ENCODE measurements at places on chromosomes 2 and 18.

- DNase-seq = no peak
Measured at GRCh38 chr2:127771756-127772155, 39.2 kb downstream of the WDR33 start.

DNA sequence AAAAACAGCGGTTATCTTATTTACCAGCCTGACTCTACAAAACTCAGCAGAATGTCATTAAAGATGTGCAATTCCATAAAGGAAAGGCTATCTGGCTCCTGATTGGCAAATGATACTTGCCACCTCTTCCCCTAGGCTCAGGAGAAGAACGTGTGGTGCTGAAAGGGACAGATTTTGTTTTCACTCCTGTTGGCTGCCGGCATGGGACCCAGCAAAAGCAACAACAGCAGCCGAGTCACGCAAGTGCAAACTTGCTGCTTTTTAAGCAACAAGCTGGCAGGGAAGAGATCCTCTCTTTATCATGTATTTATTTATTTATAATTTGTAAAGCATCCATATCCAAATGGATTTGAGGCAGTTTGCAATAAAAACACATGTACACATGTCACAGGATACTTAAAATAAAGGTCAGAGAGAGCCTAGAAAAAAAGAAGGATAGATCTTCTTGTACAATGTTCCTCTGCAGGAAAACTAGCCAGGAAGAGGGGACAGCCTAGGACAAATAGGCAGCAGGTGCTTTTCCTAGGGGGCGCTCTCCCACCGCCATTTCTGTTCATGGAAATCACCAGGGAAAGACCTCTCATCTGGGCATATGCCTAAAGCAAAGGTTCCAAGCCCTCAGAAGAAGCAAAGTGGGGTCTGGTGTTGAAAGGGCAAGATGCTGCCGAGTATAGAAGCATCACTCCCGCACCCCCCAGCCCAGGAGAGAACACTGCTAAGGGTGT lies 799.3 kb downstream of the BCL11A start:
- DNase-seq = no peak

DNA sequence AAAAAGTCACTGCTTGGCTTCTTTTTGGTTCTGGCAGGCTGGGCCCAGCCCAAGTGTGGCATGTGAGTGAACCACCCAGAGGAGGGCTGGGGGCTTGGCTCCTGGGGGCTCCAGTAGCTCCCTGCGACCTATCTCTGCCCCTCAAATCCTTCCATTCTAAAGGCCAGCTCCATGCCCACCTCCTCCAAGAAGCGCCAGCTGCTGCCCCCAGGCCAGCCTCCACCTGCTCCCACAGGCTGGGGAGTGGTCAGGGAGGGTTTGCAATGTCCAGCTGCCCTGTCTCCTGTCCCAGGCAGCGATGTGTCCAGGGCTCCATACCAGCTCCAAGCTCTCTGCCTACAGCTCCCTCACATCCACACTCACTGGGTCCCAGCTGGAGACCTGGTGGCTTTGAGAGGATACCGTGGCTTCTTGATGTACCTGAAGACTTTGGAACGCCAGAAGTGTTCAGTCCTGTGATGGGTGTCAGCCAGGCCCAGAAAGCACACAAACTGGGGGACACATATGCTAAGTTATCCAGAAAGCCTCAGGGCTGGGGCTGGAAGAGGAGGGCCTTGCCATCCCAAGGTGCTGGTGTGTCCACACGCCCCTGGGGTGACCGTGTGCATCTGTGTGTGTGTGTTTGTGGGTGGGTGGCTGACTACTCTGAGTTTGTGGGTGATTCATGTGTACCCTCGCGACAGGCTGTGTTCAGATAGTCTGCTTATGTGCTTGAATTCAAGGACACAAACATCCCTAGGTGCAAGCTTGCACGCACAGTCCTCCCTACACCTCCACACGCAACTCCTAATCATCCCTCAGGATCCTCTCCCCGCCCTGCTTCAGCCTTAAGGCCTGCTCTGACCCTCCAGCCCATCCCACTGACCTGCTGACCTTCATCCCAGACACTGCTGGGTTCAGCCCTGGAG lies 33.4 kb downstream of the ZFP36L2 start:
- DNase-seq = peak; percentile 39

DNA sequence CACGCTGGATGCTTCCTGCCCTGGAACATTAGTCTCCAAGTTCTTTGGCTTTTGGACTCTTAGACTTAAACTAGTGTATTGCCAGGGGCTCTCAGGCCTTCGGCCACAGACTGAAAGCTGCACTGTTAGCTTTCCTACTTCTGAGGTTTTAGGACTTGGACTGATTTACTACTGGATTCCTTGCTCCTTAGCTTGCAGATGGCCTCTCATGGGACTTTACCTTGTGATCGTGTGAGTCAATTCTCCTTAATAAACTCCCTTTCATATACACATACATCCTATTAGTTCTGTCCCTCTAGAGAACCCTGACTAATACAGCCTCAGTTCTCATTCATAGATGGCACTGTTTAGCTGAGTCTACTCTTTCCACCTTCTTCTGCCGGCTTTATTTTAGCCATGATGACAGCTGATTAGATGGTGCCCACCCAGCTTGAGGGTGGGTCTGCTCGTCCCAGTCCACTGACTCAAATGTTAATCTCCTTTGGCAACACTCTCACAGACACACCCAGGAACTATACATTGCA lies 389.1 kb downstream of the NYAP2 start:
- no peak for DNase-seq

DNA sequence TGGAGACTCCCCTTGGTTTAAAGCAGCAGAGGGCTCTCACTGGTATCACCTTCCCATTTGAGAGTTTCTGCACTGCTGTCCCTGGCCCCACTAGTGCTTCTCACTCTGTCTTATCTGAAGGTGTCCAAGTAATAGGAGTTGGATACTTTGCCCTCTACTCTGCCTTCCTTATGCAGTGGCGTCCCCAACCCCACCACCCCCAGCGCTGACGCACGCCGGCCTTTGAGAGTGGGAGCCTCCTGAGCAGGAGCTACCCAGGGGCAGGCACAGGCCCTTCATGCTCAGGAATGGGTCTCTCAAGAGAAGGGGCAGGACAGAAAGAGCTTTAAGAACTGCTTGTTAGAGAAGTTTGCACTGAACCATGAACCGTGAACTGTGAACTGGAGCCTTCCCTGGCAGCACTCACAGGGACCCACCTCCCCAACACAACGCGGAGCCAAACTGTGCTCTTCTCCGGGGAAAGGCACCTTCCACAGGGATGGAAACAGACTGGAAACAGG lies 3.3 kb downstream of the CIB4 start:
- no peak for DNase-seq

DNA sequence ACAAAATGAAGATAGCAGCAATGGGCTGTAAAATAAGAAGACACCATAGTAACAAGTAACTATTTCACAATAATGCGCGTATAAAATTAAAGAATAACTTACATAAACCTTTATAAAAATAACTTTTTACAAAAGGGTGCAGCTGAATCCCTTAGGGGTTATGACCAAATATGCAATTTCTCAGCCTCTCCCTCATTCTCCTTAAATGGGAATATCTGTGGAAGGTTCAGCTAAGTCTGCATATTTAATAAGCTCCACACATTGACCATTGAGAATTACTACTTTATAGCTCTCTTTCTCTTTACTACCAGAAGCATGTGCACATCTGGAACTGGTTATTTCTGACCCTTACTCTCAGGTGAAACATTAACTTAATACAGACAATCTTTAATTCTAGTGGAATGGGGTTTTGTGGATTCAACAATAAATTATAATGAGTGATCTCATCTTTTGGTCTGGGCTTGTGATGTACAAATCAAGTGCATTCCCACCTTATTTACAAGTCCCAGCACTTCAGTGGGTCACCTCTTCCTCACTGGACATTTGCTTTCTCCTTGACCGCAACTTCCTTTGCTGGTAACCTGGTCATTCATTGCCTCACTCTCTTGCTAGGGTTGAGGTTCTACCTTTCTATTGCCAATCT lies 15.7 kb downstream of the ARHGAP15 start:
- no peak for DNase-seq

GRCh38 chr2:227228061-227228667 lies 63.7 kb downstream of the COL4A3 start:
- no peak for DNase-seq

DNA sequence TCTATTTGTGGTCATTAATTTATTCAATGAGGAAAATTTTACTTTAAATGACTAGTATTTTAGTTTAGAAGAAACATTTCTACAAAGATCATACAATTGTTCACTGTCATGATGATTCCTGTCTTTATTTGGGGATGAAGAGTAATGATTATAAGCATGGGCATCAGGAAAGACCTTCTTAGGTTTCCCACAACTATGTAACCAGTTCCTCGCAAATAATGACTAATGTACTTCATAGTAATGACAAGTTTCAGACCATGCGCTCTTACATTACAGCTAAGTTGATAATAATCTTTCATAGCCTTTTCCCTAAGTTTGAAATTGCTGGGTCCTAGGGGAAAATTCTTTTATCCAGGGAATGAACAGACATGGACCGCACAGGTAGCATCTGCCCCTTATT lies 90.5 kb downstream of the MYO5B start:
- DNase-seq = no peak

GRCh38 chr18:49698525-49699025 lies 114.8 kb downstream of the ACAA2 start:
- DNase-seq = no peak

- peak; percentile 10 for DNase-seq
Measured at GRCh38 chr2:203533676-203534591, 1.2 kb downstream of the RAPH1 start.

DNA sequence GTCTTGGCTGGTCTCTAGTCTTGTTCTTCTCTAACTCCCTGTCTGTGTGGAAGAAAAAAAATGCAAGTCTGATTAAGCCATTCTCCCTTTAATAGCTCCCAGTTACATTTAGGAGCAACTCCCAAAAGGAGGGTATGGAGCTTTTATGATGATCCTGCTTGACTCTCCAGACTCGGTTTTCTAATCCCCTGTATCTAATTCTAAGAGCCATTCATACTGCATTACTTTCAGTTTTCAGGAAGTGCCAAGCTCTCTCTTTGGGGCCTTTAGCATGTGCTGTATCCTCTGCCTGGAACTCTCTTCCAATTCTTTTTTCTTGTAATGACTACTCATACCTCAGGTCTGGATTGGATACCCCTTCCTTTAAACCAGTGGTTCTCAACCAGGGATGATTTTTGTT lies 219.7 kb upstream of the SPRED2 start:
- no peak for DNase-seq

DNA sequence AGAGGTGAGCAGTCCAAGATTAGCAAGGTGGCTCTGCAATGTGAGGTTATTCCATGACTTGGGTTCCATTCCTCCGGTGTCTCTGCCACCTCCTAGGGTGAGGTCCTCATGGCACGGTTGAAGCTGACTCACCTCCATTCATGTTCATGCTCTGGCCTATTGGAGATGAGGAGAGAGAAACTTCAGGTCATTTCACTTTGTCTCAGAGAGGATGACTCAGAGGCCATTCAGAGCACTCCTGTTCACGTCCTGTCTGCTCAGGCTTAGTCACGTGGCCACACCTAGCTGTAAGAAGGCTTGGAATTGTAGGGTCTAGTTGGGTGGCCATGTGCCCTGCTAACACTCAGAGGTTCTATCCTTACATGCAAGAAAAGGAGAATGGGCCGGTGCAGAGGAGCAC lies 67.5 kb upstream of the MBOAT2 start:
- DNase-seq = no peak

GRCh38 chr18:54357082-54357659 lies 487 bp downstream of the STARD6 start:
- no peak for DNase-seq

DNA sequence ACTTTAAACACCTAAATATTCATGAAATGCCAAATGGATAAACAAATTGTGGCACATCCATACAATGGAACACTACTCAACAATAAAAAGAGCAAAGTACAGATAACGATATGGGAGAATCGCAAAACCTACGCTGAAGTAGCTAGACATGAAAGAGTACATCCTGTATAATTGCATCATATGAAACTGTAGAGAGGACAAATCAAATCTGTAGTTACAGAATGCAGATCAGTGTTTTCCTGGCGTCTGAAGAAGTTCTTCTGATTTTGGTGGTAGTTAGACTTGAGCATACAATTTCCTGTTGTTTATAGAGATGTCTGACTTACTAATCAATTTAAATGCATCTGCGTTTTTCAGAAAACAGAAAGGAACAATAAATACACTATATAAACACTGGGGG lies 394.4 kb downstream of the SOCS6 start:
- DNase-seq = no peak

GRCh38 chr2:142710336-142710735 lies 167.1 kb upstream of the KYNU start:
- DNase-seq = no peak

- peak; percentile 59 for DNase-seq
Measured at GRCh38 chr2:25521665-25522387, 151.6 kb downstream of the DTNB start.

GRCh38 chr2:202883987-202884675 lies 12.6 kb upstream of the ICA1L start:
- no peak for DNase-seq

DNA sequence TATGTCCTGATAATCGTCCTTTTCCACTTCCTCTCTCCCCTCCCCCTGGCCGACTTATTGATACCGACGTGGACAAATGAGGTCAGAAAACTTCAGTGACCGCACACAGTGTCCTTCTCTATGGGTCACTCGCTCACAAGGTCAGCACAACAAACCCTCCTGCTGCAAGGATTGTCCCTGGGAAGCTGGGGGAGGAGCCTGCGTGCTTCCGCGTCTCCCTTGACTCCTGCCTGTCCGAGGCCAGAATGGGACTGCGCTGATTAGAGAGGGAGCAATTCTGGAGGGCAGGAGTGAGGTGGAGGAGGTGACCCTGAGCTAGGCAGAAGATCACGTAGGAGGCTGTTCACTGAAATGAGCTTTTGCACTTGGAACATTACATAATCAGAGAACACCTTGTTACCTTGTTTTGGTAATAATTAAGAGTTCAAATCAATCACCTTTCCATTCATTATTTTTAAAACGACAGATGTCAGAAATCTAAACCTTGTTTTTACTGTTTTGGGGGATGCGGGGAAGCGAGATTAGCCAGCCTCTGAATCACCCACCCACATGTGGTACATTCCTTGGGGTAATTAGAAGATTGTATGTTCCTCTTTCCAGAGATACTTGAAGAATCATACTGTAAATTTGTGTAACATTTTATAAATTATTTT lies 70.6 kb downstream of the CTAGE1 start:
- no peak for DNase-seq

- no peak for DNase-seq
Measured at GRCh38 chr2:84841577-84841976, 39.3 kb downstream of the TRABD2A start.

Measured in stimulated activated CD4-positive, alpha-beta T cell treated with anti-CD3 and anti-CD28 coated beads, Interleukin-4, amount 100 ng/mL, for 24 hours (primary cell).